ENCODE measurements at places on chromosomes 3 and 15.

DNA sequence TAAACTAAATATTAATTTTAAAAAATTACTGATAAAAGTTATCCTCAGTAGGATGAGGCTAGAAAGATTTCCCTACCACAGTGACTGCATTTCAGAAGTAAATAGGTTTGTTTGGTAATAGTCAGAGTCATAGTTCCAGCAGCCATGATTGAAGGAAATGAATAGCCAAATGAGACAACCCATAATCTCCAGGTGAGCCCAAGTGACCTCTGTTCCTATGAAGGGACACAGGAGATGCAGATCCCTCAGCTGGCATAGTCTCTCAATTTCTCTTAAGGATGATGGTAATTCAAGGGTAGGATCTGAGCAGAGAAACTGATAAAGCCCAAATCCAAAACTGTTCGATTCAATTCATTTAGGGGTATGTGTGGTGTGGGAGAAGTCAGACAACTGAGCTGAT lies 461.8 kb downstream of the RAP2B start:
- ATAC-seq: no peak

DNA sequence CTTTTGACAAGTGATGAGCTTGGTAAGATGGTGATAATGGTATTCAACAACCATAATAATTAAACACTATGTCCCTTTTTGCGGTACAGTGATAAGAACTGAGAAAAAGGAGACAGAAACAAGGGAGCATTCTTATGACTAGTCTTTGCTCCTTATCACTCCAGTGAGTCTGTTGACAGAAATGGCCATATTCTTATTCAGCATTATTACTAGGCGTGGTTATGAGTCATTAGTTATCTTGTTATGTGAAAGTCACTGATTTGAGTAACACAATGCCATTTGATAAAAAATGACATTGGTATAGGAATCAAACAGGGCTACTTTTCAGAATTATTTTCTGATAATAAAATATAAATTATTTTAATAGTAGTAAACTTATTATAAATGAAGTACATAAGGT lies 193.5 kb downstream of the C3orf38 start:
- no peak for ATAC-seq

DNA sequence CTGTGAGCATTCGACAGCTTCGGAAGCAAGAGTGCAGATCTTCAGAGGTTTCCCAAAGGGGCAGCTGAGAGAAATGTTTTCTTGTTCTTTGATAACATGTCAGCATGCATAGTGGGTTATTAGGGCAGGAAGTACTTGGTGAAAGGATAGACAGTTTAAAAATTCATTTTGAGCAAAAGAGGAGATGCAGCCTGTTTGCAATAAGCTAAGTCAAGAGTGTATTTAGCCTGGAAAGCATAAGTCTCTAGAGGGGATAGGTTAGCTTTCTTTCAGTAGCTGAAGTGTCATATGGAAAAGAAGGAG lies 7.4 kb downstream of the SLC6A11 start:
- ATAC-seq: no peak

DNA sequence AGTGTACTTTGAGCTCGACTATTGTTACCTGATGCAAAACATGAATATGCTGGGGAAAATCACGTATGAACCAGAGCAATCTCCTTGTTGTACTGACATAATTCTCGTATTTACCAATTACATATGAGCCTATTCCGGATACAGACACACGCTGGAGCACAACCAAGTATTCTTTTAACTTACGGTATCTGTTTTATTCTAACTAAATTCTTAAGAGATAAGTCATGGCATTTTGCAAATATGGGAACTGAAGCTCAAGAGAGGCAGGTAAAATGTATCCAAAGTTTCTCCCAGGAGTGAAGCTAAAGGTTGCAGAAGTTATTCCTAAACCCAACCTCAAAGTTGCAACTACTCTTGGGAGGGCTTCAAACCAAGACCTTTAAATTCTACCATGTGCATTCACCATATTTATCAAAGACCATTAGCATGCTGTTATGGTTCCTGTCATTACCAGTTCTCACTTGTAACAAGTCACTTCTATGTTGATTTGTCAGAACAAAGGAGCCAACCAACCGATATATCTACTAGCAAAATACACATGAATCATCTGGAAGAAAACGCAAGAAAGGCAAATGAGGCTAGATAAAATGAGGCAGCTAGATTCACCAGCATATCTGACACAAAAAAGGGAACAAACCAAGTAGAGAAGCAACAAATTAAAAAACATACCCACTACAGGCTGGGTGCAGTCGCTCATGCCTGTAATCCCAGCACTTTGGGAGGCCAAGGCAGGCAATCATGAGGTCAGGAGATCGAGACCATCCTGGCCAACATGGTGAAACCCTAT lies 17.8 kb downstream of the TBL1XR1 start:
- ATAC-seq: peak; percentile 44

DNA sequence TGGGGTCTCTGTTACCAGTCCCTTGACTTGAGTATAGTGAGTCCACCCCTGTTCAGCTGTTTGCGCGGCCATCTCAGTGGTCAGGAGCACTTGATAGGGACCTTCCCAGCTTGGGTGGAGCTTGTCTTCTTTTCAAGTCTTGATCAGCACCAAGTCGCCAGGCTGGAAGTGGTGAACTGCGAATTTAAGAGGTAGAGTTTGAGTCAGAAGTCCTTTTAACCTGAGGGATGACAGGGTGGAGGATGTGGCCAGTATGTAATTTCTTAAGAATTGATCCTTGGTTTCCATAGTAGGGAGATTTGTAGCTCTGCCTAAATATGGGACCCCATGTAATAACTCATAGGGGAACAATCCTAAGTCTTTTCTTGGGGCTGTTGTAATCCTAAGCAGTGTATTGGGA lies 86.3 kb upstream of the XCR1 start:
- ATAC-seq: no peak

- ATAC-seq: peak; percentile 43
Measured at GRCh38 chr3:179265875-179266274, 15.0 kb upstream of the KCNMB3 start.

DNA sequence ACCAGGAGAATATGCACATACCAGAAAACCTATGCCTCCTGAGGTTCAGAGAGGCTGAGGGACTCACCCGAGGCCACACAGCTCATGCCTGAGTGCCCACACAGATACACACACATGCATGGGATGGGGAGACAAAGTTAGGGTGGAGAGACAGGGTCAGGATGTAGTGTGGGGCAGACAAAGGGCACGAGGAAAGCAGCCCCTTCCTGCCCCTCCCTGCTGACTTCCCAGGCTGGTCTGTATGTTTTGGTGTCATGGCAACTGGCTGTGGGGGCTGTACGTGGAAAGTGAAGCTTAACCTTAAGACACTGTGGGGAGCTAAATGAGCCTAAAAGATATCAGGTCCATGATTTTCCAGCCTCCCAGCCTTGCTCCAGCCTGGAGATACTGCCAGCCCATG lies 57.8 kb downstream of the EPHB3 start:
- ATAC-seq: no peak

- ATAC-seq: no peak
Measured at GRCh38 chr3:146052056-146052790, 108.8 kb downstream of the PLOD2 start.

DNA sequence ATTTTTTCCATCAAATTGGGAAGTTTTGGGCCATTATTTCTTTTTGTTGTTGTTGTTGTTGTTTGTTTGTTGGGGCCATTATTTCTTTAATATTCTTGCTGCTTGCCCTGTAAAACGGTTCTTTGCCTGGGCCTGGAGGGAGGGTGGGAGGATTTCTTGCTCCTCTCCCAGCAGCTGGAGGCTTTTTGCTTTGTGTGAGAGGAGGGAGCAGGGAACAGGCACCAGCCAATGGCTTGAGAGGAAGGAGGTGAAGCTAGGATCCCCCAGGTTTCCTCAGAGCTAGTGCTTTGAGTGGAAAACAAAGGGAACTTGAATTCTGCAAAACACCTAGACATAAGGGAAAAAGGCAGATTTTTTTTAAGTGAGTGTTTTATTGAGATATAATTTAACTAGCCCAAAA lies 61.2 kb upstream of the DNAJC19 start:
- ATAC-seq: no peak

- no peak for ATAC-seq
Measured at GRCh38 chr15:28915935-28916334, 30.2 kb downstream of the APBA2 start.

DNA sequence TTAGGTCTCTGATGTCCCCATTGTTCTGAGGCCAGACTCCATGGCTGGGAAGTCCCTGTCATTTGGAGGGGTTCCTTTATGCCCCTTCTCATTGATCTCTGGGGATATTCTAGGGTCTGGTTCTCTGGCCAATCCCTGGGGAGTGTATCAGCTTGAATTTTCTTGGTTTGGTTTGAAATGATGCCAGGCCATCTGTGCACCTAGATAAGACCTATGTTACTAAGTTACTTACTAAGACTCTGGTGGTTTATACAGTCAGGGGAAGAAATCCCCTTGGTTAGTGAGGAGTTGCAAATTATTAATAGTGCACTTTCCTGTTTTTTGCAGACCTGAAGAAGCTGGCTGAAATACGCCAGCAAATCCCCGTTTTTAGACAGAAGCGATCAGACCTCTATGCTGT lies 20.3 kb downstream of the NIT2 start:
- no peak for ATAC-seq

GRCh38 chr15:59268852-59269407 lies 62.3 kb downstream of the LDHAL6B start:
- no peak for ATAC-seq

- ATAC-seq: peak; percentile 90
Measured at GRCh38 chr15:88620995-88621772, at the start of gene AEN. Gene AEN (plus strand): TSS chr15:88621340. CDS start chr15:88626210, 4,870 bp downstream.

DNA sequence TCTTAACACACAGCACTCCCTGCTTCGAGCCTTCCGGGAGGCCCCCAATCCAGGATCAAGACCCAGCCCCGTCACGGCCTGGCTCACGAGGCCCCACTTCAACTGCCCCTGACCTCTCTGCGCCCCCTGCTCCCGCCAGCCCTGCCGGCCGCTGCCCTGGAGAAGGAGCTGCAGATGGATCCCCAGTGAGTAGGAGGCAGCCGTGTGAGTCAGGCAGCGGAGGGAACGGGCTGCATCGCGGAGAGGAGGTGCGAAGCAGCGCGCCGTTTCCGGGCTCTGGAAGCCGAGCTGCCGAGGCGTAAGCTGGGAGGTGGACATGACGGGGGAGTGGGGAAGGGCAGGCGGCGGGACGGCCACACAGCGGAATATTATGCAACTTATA lies 133.4 kb downstream of the TPRA1 start:
- ATAC-seq: no peak

GRCh38 chr15:85972805-85973540 lies 106.7 kb upstream of the AGBL1 start:
- no peak for ATAC-seq

DNA sequence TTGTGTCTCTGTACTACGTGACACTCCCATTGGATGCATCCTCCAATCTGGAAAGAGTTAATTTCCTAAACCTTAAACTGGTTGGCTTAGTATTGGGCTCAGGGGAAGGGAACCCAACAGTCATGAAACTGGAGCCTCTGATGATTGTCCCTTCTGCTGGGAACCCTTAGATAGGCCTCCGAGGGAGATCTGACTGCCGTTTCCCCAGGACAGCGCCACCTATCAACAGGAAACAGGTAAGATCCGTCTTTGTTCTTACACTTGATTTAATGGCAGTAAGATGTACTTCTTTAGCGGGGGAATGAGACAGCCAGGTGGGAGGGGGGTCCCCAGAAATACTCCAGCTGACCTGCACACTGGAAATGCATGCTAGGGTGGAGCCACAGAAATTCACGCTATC lies 1749.6 kb downstream of the SI start:
- no peak for ATAC-seq

- no peak for ATAC-seq
Measured at GRCh38 chr3:11591002-11591355, 52.7 kb downstream of the VGLL4 start.

DNA sequence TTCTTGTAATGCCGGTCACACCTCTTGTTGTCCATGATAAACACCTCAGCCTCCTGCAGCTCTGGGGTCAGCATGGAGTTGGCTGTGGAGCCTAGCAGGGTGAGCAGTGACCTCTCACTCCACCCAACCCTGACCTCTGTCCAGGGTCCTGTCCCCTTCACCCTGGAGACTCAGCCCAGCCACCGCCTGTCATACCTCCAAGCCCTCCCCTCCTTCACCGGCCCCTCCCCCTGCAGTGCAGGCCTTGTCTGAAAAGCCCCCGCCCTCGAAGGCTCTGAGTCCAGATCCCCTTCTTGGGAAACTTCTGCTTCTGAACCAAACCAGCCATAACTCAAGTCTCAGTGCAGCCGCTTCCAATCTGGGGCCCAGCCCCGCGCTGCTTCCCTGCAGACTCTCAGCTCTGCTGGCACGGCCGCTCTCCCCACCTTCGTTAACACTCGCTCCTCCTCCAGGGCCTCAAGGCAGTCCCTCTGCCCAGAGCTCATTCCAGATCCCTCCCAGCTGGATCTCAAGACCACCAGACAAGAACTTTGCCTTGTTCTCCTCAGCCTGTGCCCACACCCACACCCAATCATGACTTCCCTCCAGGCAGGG lies 25.4 kb upstream of the PRSS50 start:
- ATAC-seq: no peak

DNA sequence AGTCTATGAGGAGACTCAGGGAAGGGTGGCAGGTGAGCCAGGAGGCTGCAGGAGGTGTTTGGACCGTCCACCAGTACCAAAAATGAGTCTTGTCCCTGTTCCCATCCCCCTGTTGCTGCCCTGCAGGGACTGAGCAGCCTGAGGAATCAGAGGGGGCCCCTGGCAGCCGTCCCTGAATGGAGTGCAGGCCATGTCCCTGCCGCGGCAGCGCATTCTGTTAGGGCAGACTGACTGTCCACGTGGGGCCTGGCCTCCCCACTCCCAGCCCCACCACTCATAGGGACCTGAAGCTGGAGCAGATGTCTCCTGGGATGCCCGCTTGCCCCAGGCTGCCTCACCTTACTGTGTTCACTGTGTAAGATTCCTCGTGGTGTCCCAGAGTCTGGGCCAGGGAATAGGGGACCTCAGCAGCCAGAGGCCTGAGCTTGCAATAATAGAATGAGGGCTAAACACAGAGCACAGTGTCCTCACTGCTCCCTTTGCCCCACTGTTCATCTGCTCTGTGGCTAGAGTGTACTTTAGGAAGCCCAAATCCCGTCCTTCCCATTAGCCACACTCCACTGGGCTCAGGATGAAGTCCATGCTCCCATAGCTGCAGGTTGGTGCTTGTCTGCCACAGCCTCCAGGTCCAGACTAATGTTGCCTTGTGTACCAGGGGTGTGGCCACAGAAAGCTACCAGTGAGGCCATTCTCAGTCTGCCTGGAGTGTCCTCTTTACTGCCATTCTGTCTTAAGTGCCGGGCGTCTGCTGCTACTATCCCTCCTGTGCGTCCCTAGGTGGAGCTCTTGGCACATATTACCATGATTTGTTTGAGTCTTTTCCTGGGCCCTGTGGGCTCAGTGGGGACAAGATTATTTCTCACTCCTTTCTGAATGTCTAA lies 63.2 kb downstream of the HCN4 start:
- no peak for ATAC-seq

GRCh38 chr15:64751464-64751863 lies 23.9 kb downstream of the RBPMS2 start:
- no peak for ATAC-seq

DNA sequence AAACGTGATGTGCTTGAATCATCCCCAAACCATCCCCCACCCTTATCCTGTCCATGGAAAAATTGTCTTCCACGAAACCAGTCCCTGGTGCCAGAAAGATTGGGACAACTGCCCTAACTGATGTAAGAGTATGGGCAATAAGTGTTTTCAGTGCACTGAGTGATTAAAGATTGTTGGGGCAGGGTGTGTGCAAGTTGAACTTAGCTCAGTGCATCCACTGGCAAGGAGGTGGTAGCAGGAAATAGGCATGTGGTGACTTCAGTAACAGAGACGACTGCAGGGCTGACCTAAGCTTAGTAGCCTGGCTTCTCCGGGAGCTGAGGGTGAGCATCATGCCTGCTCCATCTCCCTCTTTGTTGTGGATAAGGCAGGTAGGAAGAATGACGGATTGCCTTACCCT lies 27.5 kb downstream of the PAQR9 start:
- no peak for ATAC-seq

All from activated CD4-positive, CD25-positive, alpha-beta regulatory T cell treated with anti-CD3 and anti-CD28 coated beads, Interleukin-2, amount 50 U/mL, for 24 hours (primary cell).